ENCODE measurements at places on chromosomes 4 and X.
A peak's percentile ranks its signal among the peaks of the same experiment; 100 is the strongest.

DNA sequence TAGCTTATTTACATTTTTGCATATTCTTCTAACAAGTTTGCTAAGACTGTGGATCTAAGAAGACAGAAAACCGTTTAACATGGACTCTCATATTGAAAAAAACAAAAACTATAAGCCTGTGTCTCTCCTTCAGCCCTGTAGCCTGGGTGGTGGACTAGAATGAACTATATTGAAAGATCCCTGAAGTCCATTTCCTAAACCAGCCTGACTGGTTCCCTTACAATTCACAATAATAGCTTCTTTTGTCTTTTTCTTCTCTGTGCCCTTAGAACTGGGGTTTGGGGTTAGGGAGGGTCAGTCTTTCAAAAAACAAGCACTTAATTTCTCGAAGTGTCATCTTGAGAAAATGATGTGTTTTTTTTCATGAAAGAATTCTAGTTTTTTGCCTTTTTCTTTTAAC is 59.0 kb downstream of the GSTCD start:
- no peak for DNase-seq

DNA sequence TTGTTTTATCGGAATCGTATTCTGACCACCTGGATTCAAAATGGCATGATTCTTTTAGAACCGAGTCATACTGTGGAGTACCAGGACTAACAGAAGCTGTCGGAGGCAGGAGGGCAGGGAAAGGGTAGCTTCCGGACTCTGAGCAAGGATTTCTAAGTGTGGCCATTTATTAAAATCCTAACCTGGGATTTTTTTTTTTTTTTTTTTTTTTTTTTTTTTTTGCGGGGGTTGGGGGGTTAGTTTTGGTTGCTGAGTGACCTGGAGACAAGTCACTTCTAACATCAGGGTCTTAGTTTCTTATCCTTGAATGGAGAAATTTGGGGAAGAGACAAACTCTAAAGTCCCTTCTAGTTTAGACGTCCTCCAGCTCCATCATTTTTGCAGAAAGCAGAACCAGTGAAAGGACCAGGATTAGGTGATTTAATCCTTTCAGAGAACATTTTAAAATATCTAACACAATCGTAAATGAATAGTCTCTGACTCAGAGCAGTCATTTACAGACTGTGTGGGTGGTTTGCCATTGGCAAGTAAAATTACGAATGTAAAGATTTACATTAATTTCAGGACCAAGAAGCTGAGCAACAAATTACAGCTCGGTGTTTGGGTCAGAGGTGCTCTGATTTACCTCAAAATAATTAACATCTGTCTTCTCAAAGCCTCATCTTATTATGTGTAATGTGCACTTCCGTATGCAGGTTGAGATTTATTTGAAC is 7.3 kb downstream of the SLC25A5 start:
- no peak for DNase-seq

DNA sequence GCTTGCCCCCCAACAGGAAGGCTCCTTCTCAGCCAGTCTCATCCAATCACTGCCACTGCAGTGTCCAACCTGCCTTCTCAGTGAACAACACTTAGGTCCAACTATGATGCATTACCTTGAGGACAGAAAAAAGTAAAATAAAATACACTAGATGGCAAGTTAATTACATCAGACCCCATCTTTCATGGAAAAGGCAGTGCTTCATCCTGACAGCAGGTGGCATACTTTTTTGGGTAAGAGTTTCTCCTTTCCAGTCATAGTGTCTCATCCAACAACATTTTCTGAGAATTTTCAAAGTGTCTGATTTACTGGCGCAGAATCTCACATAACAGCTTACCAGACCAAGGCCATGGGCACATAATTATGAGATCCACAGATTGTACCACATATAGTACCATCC is 1742.8 kb downstream of the PCDH7 start:
- DNase-seq: no peak

DNA sequence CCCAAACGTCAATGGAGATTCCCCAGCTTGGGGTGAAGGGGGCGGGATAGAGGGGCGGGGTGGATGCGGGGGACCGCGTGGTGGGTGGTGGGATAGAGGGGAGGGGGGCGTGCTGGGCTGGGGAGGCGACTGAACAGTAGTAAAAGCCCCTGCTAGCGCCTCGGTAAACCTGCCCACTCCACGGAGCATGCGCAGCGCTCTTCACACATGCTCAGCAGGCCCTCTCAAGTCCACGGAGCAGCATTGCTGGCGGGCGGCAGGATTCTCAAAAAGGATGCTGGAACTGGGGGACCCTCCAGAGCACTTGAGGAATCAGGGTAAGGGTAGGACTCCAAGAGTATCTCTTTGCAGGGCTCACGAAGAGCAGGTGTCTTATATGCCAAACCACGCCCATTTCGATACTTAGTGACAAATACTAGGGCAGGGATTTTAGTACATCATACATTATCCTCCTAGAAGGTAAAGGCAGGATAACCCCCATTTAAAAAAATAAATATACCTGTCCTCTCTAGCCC is 378 bp upstream of the RPS6KA6 start:
- peak; percentile 84 for DNase-seq

DNA sequence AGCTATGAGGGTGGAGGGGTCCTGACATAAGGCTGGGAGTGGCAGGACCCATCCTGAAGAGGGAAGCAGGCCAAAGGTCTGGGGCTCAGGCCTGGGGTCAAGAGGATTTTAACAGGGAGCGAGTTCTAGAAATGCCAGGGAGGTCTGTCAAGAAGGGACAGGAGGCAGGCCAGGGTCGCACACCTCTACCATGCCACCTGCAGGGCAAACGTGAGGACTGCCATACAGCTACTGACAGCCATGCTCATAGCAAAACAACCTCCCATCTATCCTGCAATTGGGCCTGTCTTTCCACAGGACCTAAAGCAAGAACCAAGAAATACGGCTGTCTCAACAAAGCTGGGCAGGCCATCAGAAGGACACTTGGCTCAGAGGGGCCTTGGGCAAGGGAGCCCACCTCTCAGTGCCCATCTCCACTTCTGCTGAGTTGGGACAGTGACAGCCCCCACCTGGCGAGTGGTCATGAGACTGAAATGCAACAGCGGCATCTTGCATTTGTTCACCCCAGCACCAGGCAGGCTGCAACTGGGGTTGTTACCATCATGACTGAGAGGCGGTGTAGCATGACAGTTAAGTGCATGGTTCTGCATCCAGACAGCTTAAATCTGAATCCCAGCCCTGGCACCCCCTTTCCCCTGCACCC is 92.7 kb downstream of the WFS1 start:
- DNase-seq: no peak

GRCh38 chrX:24498975-24499374 is 33.9 kb downstream of the PDK3 start:
- no peak for DNase-seq

DNA sequence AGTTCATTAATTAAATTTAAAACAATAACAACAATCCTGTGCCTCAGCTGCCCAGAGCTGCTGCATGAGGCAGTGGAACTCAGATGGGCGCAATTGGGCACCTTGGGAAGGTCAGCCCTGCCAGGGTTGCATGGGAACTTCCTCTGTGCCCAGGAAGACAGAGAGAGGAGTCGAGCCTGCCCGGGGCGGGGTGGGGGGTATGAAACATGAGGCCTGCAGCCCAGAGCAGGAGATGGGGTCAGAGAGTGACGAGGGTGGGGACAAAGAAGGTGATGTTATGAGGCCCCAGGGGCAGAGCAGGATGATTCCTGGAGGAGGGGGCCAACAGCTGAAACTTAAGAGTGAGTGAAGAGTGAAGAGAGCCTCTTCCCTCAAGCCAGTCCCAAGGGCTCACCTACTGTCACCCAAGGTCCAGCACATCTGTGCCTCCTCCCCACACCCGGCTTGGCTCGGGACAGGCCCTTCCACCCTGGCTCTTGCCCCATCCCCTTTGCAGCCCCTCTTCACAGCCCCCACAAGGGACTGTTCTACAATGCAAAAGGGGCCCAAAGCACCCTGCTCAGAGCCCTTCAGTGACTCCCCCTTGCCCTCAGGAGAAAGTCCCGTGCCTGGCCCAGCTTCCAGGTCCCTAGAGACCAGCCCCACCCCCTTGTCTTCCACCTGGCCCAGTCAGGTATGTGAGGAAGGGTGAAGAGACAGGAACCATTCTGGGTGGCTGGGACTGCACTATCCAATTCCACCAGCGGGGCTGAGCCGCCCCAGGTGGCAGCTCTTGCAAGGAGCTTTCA is 31.4 kb downstream of the HMX1 start:
- no peak for DNase-seq
